A549 treated with AZD2906 at 1 μM for 4 hours (cell line): ENCODE measurements at places on chromosomes 3 and 15. TPM values are rescaled to one million over a fixed set of nuclear protein-coding genes. Genes with fewer than 3 reads are reported as not detected.

ATP2C1 gene
- 26.4 to 30.6 TPM (median 29.4 TPM) in 5 replicates for total RNA-seq

FRMD4B gene
- total RNA-seq, result 0.36 to 1.5 TPM (median 0.65 TPM) in 5 replicates

PRICKLE2 gene
- total RNA-seq, result 2.0 to 3.0 TPM (median 2.2 TPM) in 5 replicates

CACNA2D3 gene
- 0.09 to 0.32 TPM (median 0.16 TPM) in 5 replicates for total RNA-seq

C2CD4A gene
- 0.11 to 0.21 TPM (median 0.14 TPM) in 5 replicates for total RNA-seq
